A673 (cell line): ENCODE measurements at places on chromosomes 4 and X. TPM values are rescaled to one million over a fixed set of nuclear protein-coding genes. Genes with fewer than 3 reads are reported as not detected.
A peak's percentile ranks its signal among the peaks of the same experiment; 100 is the strongest.

PALLD gene
- total RNA-seq = 44.1 and 58.7 TPM in 2 replicates

AFP gene
- total RNA-seq = not detected in 2 replicates

CD40LG gene
- total RNA-seq = not detected in 2 replicates

GASK1B gene
- total RNA-seq = 3.1 and 3.8 TPM in 2 replicates

TRAM1L1 gene
- total RNA-seq = 4.5 and 5.3 TPM in 2 replicates

HERC6 gene
- 0.26 and 0.32 TPM in 2 replicates for total RNA-seq

AFM gene
- 0.15 TPM in 1 of 2 replicates, not detected in the other for total RNA-seq

ASB12 gene
- total RNA-seq = not detected in 2 replicates

ADH7 gene
- total RNA-seq = not detected in 2 replicates

DNA sequence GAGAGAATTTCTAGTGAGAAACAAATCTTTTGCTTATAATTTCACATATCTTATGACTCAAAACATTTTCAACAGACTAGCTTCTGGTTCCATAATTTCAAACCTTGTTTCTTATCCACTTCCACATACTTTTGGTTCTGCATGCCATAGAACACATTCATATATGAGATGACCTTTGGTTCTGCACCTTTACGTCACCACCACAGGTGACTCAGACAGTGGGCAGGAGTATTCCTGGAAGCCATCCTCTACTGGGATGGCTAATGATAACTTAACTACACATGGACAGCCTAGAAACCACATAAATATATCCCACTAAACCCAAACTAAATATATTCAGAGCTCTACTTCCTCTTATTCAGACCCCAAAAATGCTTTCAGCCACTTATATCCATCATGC lies 133.3 kb downstream of the DCK start:
- no peak for DNase-seq

GRCh38 chr4:55435141-55435841 lies 39.5 kb downstream of the TMEM165 start:
- DNase-seq = no peak

DNA sequence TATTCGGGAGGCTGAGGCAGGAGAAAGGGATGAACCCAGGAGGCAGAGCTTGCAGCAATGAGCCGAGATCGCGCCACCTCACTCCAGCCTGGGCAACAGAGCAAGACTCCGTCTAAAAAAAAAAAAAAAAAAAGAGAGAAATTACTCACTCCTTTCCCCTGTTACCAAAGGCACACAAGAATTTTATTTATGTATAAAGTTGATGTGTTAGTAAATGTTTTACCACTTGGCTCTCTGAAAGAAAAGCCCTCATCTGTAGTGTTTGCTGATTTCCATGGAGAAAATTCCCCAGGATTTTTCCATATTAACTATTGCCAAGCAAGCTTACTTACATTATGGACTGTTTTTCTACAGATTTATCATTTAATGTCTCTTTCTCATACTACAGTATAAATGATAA lies 142.1 kb upstream of the PABPC4L start:
- DNase-seq = no peak

GRCh38 chrX:118975831-118976598 lies 1.6 kb downstream of the LONRF3 start:
- peak; percentile 10 for DNase-seq

DNA sequence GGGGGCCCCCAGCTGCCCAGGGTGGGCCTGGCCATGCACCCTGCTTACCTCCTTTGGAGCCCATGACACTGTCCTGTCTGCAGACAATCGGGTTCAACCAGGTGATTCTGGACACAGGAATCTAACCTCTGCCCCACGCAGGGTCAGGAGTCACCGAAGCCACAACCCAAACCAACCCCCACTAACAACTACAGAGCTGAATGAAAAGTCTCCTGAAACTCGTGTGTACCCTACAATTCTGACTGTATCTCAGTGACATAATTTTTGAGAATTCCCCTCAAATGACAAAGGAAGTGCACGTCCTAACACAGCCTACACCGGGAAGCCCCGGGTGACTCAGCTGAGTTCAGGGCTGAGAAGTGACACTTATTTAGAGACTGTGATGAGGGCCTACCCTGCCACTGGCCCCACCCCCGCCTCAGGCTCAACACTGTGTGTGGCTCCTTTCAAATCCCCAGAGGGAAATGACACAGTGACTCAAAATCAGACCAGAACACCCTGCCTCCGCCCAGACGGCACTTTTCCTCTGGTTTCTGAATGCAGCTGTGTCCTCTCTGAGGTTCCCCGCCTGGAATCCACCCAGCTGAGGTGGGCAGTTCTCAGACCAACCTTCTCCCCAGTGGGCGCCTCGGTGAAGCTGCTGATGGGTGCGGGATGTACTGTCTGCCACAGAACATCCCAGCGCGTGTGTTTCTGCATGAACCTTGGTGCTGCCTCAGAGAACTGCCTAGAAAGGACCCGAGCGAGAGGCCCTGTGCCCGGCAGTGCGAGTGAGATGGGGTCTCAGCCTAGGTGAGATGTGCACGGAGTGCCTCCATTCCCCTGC lies 9.9 kb downstream of the TNIP2 start:
- peak; percentile 89 for DNase-seq

DNA sequence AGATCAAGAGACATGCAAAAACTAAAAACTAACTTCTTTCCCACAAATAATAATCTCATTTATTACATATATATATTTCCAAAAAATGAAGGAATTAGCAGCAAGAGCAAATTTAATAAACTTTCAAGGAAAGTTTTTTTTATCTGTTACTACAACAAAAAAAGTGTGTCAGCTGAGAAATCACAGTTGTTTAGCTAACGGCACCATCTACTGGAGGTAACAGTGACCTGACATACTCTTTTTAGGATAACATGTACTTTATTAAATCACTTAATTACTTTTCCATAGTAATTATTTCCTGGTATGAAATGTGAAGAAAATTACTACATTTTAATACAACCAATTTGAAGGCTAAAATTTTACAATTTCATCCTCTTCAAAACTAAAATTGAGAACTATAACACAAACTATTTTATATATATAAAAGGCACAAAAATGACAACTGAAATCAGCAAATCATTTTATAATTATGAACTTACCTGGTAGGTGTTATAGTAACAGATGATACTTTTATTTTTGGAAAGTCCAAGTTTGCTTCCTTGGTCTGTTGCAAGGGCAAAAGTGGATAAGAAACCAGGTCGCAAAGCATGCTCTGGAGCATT lies 9.1 kb downstream of the LAMTOR3 start:
- peak; percentile 54 for DNase-seq

DNA sequence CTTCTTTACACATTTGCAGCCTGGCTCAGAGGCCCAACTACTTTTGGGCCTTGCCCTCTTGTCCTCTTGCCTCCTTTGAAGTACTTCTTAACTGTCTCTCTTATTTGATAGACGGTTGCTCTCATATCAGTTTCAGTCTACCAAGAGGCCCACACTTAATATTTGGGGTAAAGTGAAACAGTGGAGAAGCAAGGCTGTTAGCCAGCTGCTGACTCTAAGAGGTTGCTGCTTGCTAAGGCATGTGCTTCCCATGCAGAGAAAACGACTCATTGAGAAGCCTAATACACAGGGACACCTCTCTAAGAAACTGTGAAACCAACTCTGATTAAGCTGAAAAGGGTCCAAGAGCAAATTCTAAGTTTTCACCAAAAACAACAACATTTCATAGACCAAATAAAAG lies 94.6 kb downstream of the PPP3CA start:
- no peak for DNase-seq

GRCh38 chrX:17669891-17670290 lies 67.4 kb upstream of the SCML1 start:
- no peak for DNase-seq

GRCh38 chr4:183950536-183950935 lies 45.4 kb downstream of the STOX2 start:
- no peak for DNase-seq

GRCh38 chrX:73913580-73913979 lies 350.6 kb downstream of the CHIC1 start:
- DNase-seq = peak; percentile 20

DNA sequence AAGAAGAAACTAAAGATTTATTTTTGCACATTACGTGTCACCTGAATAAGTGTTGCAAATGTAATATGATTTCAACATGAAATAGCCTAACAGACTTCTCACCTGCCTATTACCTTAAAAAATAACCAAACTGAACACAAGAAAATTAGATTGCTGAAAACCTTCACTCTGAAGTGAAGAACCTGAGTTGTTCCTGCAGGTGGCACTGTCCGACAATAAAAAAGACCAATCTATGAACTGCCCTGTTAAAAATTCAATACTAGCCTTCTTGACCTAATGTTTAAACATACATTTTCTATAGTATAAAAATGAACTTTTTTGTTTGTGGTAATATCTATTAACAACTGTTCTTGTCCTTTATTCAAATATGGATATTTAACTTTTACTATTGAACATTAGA lies 69.2 kb upstream of the PNPLA4 start:
- peak; percentile 50 for DNase-seq

DNA sequence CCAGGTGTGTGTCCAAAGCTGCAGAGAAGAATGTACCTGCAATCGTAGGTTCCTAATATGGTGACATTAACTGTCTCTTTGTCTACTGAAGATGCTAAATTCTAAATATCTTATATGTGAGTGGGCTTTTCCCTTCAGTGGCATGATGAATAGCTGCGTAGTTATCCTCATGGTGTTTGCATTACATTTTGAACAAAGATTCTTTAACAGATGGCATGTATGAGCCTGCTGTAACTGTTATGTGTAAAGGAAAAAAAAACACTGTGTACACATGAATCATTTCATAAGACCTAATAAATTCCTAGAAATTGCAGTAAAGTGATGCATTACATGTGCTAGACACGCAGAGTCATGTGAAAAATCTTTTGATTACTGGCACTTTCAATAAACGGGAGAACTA lies 288.0 kb downstream of the SH2D1A start:
- DNase-seq = no peak

DNA sequence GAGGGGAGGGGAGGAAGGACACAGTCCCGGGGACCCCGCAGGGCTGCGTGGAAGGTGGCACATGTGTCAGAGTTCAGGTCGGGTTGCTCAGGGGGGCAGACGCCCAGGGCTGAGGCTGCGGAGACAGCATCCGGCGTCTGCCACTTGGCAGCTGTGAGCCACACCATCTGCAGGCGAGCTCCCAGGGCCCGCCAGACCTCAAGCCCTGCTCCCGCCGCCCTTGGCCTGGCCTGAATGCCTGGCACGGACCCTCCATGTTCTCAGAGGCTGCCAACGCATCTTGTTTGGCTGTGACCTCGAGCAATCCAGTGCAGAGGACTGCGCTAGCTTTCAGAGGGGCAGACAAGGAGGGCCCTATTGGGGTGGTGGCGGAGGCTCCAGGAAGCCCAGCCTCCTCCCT lies 5.1 kb downstream of the BGN start:
- no peak for DNase-seq

DNA sequence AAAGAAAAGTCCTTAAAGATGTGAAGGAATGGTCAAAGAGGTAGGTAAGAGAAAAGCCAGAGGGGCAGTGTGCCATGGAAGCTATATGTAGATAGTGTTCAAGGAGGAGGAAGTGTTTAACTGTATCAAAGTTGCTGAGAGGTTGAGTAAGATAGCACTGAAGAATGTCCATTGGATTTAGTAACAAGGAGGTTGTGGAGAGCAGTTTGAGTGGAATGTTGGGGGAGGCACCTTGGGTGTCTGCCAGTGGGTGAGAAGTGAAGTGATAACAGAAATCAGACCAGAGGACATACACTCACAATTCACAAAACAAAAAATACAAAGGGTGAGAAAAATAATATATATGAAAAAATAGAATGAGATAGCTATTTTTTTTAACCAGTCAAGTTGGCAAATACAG lies 121.3 kb upstream of the AMOT start:
- DNase-seq = no peak
